ENCODE measurements at places on chromosomes 16 and 17.

GRCh38 chr17:18362698-18363100 is 651 bp downstream of the SHMT1 start:
- DNase-seq = no peak

GRCh38 chr16:10036956-10037355 is 145.3 kb downstream of the GRIN2A start:
- no peak for DNase-seq

DNA sequence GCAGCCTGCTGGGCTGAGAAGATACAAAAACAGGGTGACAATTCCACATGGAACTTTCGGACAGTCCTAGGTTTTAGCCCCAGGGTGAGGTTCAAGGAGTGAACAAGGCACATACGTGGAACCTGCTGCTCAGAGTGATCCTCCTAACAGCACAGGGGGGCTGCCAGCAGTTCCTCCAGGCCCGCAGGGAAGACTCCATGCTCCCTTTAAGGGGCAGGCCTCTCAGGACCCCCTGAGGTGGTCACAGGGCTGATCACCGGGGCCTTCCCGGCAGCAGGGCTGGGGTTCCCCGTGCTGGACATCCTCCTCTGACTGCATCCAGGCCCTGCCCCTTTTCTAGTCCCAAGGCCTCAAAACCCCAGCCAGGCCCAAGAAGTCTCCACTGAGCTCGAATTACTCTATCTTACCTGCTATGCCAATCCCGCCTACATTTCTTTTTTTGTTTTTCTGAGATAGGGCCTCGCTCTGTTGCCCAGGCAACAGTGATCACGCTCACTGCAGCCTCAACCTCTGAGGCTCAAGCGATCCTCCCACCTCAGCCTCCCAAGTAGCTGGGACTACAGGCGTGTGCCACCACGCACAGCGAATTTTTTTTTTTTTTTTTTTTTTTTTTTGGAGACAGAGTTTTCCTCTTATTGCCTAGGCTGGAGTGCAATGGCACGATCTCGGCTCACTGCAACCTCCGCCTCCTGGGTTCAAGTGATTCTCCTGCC is 10.4 kb downstream of the CANT1 start:
- no peak for DNase-seq

- peak; percentile 62 for DNase-seq
Measured at GRCh38 chr16:78742501-78743283, 643.2 kb downstream of the WWOX start.

- no peak for DNase-seq
Measured at GRCh38 chr17:67440277-67441051, 63.4 kb downstream of the PITPNC1 start.

GRCh38 chr17:27805520-27806146 is 5.3 kb upstream of the NOS2 start:
- DNase-seq = peak; percentile 62

- DNase-seq = peak; percentile 37
Measured at GRCh38 chr17:47649972-47650524, 329 bp downstream of the KPNB1 start.

GRCh38 chr17:39360537-39360936 is 40.9 kb downstream of the FBXL20 start:
- DNase-seq = no peak

DNA sequence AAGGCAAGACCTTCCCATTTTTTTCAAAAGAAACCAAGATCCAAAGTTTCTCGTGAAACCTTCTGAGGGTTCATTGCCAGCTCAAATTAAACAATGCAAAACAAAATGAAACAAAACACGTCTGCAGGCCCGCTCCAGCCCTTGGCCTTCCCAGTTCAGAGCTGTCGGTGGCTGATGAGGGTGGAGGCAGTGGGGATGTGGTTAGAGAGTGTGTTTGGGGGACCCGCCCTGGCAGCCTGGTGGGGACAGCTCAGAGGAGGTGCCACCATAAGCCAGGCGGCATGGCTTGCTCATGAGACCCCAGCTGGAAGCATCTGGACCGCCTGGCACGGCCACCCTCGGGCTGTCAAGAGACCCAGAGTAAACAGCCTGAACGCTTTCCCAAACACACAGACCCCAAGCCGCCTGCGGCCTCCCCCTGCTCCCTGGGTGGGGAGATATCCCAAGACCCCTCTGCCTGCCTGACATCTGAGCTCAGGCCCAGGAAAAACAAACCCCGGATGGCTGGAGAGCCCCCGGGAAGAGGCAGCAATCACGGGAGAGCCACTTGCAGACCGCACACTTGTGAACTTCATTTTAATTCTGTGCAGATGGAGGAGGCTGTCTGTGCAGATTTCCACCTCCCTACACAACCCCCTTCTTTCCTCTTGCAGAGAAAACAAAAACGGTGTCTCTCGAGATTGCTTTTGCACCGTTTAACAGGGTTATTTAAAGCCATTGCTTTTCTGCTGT is 35.4 kb upstream of the LITAF start:
- no peak for DNase-seq

GRCh38 chr17:8409966-8410882 is 12.6 kb upstream of the RNF222 start:
- DNase-seq = peak; percentile 42

DNA sequence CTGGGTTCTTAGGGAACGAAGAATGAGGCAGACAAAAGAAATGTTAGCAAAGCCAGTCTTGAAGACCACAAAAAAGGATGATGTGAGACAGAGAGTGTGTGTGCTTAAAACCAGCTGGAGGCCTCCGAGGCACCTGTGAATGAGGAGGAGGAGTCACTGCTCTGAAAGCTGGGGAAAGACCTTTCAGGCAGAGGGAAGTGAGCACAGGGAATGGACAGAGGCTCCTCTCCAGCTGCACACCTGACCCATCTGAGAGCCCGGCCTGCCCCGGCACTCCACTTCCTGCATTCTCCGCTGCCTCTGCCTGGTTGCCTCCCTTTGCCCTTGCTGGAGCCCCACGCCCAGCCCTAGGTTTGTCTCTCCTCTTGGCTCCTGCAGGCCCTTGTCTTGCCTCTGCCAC is 55.2 kb upstream of the SREBF1 start:
- no peak for DNase-seq

- no peak for DNase-seq
Measured at GRCh38 chr16:86229866-86230656, 280.3 kb upstream of the FOXF1 start.

- DNase-seq = no peak
Measured at GRCh38 chr17:76383546-76384221, 725 bp upstream of the SPHK1 start.

DNA sequence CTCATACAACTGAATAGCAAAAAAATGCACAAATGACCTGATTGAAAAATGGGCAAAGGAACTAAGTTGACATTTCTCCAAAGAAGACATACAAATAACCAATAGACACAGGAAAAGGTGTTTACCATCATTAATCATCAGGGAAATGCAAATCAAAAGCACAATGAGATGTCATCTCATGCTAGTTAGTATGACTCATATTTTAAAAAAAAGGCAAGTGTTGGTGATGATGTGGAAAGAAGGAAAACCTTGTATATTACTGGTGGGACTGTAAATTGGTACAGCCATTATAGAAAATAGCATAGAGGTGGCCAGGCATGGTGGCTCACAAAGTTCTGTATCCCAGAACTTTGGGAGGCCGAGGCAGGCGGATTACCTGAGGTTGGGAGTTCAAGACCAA is 232.5 kb upstream of the ZFHX3 start:
- DNase-seq = no peak

- no peak for DNase-seq
Measured at GRCh38 chr16:86611525-86611855, 33.1 kb downstream of the FOXL1 start.

DNA sequence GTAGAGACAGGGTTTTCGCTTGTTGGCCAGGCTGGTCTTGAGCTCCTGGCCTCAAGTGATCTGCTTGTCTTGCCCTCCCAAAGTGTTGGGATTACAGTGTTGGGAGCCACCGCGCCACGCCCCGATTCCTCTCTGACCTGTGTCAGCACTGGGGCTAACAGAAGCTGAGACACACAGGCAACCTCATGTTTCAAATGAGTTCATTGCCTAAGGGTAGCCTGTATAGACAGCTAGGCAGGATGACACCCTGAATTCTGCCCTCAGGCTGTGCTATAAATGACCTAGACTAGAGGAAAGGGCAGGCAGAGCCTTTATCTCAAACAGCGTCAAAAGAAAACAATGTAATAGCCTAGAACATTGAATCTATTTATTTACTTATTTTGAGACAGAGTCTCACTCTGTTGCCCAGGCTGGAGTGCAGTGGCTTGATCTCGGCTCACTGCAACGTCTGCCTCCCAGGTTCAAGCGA is 2.3 kb upstream of the CDK3 start:
- DNase-seq = no peak

DNA sequence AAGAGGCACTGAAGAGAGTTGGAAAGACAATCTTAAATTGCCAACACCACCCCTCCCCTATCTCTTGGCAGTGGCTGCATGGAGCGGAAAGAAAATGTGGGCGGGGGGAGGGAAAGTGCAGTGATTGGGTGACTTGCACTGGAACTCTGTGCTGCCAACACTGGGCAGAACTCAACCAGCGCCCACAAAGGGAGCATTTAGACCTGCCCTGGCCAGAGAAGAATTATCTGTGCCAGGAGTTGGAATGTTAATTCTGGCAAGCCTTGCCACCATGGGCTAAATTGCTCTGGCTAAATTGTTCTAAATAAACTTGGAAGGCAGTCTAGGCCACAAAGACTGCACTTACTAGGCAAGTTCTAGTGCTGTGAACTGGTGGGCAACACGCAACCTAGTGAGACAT is 6.5 kb upstream of the CCL13 start:
- no peak for DNase-seq

GRCh38 chr16:55179852-55180585 is 144.0 kb upstream of the IRX6 start:
- no peak for DNase-seq

GRCh38 chr17:21296097-21297025 is 11.8 kb downstream of the MAP2K3 start:
- no peak for DNase-seq

- no peak for DNase-seq
Measured at GRCh38 chr16:1079341-1079740, 6.8 kb downstream of the SSTR5 start.

DNA sequence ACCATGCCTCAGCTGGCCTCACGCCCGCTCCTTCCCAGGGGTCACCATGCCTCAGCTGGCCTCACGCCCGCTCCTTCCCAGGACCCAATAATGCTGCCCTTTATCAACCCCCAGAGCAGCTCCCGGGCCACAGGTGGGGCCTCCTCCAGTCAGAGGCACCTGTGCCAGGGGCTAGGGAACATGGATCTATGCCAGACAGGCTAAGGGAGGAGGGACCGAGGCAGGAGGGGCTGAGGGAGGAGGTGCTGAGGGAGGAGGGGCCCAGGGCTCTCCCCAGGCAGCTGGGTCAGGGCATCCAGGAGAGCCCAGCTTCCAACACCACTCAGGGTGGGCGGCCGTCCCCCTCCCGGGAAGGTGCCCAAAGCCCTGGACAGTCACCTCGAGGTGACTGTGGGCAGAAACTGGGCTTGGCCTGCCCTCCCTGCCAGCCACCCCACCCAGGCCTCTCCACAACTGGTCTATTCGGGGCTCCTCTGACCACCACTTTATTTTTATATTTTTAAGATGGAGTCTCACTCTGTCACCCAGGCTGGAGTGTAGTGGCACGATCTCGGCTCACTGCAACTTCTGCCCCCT is 19.4 kb downstream of the UTS2R start:
- no peak for DNase-seq

GRCh38 chr17:29073520-29073919 is 30.6 kb downstream of the PIPOX start:
- no peak for DNase-seq

DNA sequence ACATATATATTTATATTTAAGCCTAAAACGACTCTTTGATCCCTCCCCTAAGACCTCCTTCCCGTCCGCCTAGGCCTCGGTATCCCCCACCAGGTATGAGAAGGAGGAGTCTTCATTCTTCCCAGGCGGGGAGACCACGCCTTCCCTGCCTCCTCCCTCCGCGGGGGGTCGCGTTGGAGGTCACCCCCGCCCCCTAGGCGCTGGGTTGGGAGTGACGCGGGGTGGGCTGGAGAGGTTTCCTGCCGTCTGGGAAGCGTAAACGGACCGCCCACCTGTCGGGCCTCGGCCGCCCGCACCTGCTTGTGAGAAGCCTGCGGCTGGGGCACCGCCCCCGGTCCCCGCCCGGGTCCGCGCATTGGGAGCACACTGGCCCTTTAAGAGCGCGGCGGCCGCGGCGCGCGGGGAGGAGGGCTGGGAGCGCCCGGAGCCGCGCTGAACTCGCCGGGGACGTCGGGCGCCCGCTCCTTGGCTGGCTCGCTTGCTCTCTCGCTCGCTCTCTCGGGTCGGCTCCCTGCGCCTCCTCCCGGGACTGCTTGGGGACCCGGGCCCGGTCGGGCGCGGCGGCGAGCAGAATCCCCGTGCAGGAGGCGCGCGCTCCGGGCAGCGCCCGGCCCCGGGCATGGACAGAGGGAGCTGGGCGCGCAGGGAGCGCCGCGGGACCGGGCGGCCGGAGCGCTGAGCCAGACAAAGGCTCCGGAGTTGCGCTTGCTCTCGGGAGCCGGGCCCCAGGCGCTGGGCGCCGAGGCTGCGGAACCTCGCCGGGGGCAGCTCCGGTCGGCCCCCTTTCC is at the start of gene MMP15:
MMP15 (plus strand) TSS at position 404 of the 788 bp plus-strand sequence. CDS start 597 bp downstream, outside the sequence.
- peak; percentile 45 for DNase-seq

- DNase-seq = no peak
Measured at GRCh38 chr16:85605051-85605911, 7.8 kb upstream of the GSE1 start.

GRCh38 chr17:2050300-2051060 is 4.4 kb upstream of the HIC1 start:
- DNase-seq = no peak

DNA sequence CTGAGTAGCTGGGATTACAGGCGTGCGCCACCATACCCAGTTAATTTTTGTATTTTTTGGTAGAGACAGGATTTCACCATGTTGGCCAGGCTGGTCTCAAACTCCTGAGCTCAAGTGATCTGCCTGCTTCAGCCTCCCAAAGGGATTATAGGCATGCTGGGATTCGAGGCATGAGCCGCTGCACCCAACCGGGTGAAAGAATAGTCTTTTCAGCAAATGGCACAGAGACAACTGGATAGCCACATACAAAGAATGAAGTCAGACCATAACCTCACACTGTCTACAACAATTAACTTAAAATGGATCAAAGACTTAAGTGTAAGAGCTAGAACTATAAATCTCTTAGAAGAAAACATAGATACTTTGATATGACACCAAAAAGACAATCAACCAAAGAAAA is 67.6 kb downstream of the TBC1D16 start:
- no peak for DNase-seq

DNA sequence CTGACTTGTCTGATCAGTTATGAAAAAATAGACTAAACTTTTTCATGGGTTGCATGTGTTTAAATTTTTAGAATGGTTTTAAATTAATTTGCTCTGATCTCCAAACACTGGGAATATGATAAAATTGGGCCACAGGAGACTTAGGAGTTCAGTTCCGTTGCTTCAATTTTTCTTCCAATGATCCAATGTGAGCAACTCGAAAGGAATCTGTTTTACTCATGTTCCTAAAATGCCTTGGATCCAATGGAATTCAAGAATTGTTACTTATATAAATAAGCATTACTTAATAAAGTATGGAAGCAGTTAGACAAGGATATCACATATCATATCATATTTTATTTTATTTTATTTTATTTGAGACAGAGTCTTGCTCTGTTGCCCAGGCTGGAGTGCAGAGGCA is 56.0 kb upstream of the NACA2 start:
- DNase-seq = no peak
